ENCODE measurements at places on chromosomes 7 and 10.

- no peak for DNase-seq
Observed at GRCh38 chr10:67224553-67224952, 298.7 kb downstream of the LRRTM3 start.

DNA sequence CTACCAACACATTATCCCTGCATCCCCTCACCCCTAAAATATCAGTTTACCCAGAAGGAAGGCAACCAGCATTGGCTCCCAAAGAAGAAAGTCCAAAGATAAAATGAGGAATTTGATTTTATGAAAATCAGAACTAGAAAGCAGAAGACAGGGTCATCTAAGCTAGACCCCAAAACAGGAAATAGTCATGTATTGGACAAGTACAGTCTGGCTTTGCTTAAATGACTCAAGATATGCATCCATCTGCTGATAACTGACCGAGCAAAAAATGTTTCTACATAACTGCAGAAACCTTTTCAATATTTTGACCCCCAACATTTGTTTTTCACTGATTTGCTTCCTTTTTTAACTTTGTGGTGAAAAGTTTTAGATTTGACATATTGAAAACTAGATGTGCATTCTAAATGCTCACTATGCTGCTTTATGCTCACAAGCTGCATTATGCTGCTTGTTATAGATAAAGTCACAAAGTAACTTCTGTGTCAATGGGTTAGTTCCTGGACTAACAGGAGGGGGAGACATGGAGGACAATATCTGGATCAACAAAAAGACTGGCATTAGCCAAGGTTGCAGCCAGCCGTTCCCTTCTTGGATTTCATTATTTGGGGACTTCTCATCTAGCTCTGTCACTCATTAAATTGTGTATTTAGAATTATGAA is 227.0 kb downstream of the INHBA start:
- DNase-seq: no peak

DNA sequence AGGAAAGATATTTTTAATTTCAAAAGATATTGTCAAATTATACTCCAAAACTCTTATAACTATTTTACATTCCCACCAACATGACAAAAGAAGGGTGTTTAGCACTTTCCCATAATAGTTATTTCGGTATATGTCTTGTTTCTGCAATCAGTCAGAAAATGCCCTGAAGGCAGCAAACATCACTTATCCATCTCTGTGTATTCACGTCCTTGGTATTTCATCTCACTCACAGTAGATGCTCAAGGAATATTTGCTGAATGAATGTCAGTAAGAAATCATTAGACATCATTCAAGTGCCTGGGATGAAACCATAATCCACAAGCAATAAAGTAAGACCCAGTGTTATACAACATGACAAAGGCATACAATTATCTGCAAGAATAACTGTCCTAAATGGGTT is 112.7 kb downstream of the GFRA1 start:
- DNase-seq: no peak

- no peak for DNase-seq
Observed at GRCh38 chr10:29202386-29202940, 86.4 kb upstream of the LYZL1 start.

GRCh38 chr7:2851497-2851896 is 7.4 kb upstream of the GNA12 start:
- DNase-seq: no peak

DNA sequence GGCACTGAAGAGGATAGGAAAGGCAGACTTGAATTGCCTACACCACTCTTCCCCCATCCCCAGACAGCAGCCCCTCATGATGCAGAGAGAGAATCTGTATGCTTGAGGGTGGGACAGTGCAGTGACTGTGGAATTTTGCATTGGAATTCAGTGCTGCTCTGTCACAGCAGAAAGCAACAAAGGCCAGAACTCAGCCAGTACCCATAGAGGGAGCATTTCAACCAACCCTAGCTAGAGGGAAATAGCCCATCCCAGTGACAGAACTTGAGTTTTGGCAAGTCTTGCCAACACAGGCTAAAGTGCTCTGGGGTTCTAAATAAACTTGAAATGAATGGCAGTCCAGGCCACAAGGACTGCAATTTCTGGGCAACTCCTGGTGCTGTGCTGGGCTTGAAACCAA is 80.4 kb downstream of the TES start:
- no peak for DNase-seq

DNA sequence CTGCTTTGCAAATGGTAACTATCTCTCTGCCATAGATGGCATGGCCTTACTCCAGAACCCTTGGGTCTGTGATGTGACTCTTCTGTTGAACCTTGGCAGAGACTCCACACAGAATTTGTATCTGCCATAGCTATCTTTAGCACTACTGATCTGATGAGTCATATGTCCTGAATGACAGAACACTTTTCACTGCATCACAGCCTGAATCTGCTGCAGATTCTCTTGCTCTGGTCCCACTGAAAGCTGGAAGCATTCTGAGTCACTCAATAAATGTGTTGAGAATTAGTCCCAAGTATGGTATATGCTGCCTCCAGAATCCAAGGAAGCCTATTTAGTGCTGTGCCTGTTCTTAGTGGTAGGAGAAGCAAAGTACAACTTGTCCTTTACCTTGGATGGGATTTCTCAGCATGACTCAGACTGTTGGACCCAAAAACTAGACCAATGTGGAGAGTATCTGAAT is 39.5 kb upstream of the ANKRD1 start:
- no peak for DNase-seq

DNA sequence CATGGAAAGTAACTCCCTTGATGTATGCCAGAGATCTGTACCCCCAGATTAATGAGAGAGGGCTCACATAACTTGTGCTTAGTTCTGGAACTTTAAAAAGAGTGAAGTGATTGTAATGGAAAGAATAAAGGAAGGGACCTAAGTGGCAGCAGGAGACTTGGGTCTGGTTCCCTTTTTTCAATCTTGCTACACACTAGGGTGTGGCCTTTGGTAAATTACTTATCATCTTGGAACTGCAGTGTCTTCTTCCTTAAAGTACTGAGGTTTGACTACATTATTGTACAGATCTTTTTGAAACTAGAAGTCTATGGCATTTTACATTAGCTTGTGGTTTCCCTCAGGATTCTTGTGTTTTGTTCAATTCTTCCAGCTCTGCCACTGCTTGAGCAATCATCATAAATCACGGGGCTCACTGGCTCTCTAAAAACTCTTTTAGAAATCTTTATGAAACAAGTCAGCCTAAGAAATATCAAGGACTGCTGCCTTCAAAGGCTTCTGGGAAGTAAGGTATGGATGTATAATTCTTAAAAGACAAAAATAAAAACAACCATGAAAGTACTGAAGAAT is 22.5 kb upstream of the CHRM2 start:
- DNase-seq: no peak

DNA sequence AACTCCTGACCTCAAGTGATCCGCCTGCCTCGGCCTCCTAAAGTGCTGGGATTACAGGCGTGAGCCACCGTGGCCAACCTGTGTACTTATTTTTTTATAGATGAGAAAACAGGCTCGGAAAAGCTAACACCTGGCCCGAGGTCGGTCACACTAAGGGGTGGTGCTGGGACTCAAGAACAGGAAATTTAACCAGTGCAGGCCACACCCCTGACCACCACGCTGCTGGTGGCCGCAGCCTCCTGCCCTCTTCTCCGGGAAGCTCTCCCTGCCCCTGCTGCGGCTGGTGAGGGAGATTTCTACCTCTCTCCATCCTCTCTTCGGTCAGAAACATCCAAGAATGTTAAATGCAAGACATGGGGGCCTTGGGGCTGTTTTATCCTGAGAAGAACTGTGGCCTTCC is 63.2 kb downstream of the TNRC18 start:
- DNase-seq: no peak

DNA sequence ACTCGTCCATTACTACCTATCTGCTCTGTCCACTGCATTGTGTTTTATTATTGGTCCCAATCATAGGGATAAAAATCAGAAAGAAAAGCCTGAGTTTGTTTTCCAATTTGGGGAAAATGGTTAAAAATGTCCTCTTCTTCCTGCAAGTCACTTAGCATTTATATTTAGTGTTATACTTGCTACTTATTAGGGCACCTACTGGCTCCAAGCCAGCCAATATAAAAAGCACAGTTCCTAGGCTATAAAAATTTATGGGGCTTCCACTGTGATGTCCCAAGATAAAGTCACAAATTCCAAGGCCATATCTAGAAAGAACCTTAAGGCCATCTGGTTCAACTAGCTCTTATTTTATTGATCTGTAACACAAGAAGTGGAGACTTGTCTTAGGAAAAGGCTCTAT is 3.2 kb downstream of the SLC35B4 start:
- DNase-seq: no peak

GRCh38 chr10:69574571-69574978 is 1.4 kb upstream of the NEUROG3 start:
- no peak for DNase-seq

- DNase-seq: no peak
Observed at GRCh38 chr10:131431978-131432690, 120.6 kb upstream of the TCERG1L start.

- no peak for DNase-seq
Observed at GRCh38 chr7:121633186-121633585, 237.1 kb upstream of the FAM3C start.

DNA sequence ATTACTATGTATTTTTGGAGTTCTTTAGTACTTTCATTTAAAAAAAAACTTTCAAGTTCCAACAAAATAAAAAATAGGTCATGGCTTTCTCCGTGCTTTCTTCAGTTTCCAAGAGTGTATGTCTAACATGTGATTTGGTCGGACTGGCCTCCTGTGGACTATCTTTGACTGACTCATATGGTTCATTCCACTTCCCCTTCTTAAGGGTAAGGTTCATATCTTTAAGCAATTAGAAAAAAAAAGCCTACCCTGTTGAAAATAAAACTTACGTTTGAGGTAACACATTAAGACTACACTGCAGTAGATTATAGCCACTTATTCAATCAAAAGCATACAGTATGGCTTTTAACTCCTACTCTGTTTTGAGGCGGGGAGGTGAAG is 112.8 kb upstream of the AHR start:
- no peak for DNase-seq

DNA sequence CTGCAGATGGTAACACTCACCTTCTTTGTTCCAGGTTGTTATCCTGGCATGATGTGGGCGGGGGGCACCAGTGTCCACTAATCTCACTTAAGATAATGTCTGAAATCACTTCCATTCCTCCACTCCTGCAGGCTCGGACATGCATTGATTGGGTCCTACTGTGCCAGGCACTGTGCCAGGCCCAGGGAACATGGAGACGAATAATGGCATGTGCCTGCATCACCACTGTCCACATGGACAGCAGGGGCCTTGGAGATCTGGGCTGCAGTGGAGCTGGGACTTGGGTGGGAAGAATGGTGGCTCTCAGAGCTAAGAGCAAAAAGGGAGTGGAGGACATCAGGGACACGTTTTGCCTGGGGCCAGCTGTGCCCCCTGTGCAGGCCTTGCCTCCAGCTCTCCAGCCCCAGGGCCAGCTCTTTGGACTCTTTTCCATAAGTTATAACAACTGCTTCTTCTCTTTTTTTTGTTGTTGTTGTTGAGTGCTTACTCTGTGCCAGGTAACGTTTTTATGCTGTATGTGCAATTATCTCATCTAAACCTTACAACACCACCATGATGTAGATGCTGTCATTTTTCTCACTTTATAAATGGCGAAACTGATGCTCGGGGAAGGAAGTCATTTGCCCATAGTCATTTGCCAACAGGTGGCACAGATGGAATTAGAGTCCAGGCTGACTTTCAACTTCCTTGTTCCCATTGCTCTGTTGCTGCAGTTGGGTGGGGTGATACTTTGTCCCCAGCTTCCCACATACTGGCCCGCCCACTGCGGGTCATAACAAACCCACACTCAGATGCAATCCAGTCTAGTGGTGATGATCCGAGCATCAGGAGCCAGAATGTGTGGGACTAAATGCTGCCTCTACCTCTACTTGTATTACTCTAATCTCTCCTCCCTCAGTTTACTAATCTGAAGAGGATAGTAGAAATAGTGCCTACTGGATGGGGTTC is 19.1 kb downstream of the PLPP4 start:
- no peak for DNase-seq

DNA sequence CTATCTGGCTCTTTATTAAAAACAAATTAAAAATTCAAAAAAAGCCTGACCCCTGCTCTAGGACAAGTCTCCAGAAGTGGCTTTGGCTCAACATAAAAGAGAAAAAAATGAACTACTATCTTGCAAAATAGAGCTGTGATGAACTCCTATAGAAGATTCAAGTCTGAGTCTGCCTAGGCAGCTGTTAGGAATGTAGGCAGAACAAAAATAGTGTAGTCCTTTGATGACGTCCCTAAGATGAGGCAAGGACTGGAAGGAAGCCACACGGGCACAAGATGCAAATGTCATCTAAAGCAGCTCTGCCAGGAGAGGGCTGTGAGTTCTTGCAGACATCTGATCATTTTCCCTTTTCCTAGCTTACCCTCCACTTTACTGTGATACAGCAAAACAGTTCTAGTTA is 20.5 kb downstream of the ASNS start:
- no peak for DNase-seq

GRCh38 chr7:112252691-112253090 is 46.2 kb downstream of the ZNF277 start:
- DNase-seq: no peak

GRCh38 chr7:22230238-22230637 is 126.7 kb downstream of the RAPGEF5 start:
- no peak for DNase-seq

GRCh38 chr10:131983780-131984179 is 2.1 kb upstream of the BNIP3 start:
- DNase-seq: no peak

GRCh38 chr10:65911151-65911835 is 1014.5 kb upstream of the LRRTM3 start:
- no peak for DNase-seq

GRCh38 chr7:129368389-129368986 is 65.7 kb upstream of the STRIP2 start:
- no peak for DNase-seq

GRCh38 chr10:11215471-11215870 is 197.8 kb downstream of the CELF2 start:
- no peak for DNase-seq

DNA sequence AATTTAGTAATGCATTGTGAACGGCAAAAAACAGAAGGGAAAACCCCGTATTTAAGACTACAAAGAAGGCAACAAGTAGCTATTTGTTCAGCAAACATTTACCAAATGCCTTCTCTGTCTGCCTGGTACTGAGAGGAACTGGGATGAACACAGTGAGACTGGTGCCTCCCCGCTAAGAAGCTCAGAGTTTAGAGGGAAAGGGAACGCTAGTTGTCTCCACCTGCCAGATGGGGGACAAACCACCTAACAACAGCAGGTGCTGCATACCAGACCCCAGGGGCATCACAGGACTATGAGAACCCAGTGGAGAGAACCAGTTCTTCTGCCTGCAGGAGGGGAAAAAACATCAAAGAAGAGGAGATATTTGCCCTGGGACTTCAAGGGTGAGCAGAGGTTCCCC is 147.1 kb downstream of the SLC25A13 start:
- DNase-seq: no peak

- DNase-seq: no peak
Observed at GRCh38 chr7:4789194-4790077, 14.0 kb downstream of the AP5Z1 start.

GRCh38 chr7:33706771-33707200 is 198.6 kb upstream of the BMPER start:
- DNase-seq: no peak

All from substantia nigra (tissue), 51 donors.